ENCODE measurements at places on chromosomes 16 and 17.

- DNase-seq: no peak
These were observed 48.4 kb downstream of the SRCIN1 start for GRCh38 chr17:38557396-38557795.

DNA sequence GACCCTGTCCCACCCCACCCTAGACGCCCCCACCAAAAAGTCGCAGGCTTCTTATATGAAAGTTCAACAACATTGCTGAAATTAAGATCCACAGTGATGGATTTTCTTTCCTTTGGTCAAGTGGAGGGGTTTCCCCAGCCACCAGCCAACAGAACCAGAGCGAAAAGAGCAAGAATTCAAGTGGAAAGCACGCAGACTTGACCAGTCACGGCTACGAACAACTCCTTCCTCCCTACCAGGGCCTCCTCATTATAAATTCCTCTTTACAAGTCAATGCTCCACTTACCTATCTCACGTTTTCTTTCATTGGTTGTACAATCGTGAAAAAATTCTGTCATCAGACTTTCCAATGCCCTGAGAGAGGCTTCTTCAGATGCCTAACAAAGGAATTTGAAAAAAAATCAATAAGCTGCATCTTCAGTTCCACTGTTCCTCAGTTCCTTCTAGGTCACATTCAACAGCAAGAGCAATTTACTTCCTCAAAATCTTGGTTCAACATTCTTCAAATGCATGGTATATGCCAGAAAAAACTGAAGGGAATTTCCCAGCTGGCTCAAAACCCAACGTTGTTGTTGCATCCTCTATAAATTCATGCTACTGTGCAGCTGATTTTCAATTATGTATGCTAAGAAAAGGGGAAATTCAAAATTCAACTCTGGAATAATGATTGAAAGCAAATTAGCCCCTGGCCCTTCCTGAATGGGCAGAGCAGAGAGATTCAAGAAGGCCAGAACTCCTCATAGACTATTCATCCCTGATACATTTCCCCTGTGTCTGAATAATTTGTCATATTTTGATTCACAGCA is 30.9 kb downstream of the XPO6 start:
- DNase-seq: no peak

- DNase-seq: no peak
These were observed 14.8 kb downstream of the HDAC5 start for GRCh38 chr17:44108440-44109311.

DNA sequence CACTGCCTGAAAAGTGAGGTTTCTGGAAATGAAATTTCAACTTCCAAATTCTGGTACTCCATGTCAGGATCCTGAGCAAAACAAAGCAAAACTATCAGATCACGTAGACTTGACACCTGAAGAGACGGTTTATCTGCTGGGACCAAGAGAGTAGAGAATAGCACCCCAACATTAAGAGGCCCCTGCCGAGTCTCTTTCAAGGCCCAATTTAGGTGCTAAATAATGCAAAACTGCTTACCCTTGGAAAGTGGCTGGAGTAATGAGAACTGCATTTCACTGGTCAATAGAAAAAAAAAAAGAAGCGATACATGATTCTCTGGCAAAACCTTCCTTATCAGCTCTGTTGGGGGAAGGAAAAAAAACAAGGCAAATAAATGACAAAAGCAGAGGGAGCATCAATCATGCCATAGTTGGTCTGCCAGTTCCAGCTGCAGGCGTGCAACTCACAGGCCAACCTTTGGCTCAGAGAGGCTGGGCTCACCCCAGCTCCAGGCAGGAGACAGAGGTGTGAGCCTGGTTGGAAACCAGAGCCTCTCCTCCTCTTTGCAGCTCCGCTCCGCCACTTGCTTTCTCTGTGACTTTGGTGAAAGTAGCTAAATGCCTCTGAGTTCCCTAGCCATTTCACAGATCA is 595.2 kb downstream of the TOX3 start:
- DNase-seq: no peak

DNA sequence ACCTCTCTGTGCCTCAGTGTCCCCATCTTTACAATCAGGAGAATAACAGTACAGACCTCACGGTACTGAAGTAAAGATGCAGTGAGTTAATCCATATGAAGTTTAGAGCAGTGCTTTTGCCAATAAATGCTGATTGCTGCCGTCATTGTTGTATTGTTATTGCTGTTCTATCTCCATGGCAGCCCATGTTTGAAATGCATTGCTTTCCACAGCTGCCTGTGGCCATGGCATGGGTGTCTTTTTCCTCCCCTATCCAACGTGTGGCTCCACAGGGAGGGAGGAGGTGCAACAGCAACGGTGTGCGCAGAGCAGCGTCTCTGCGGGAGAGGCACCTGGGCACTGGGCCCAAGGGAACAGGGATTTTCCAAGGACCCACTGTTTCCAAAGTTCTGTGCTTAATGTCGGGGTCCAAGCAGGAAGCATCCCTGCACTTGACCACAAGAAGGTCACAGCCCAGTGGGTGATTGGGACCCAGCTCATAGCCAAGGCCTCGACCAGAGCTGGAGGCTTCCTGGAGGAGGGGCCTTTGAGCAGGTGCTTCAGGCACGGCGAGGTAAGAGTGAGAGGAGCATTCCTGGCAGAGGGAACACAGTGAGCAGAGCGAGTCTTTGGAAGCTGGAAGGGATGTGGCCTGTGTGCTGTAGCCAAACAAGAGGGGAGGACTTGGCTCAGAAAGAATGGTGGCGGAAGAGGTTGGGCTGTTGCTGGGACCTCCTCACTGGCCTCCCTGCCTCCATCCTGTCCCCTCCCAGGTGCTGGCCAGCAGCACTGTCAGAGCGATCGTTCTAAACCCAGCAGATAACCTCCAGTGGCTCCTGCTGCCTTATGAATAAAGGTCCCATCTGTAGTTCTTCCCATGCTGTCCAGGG is 3.9 kb downstream of the RAI1 start:
- no peak for DNase-seq

GRCh38 chr16:2791174-2791573 is 3.8 kb upstream of the PRSS33 start:
- DNase-seq: no peak

- DNase-seq: no peak
These were observed 727 bp downstream of the CORO7 start for GRCh38 chr16:4415538-4416199.

GRCh38 chr16:4601036-4601863 is 13.4 kb downstream of the UBALD1 start:
- DNase-seq: no peak

- no peak for DNase-seq
These were observed 240.7 kb downstream of the ZFHX3 start for GRCh38 chr16:72807245-72807644.

- no peak for DNase-seq
These were observed 54.8 kb downstream of the VAC14 start for GRCh38 chr16:70746040-70746707.

GRCh38 chr17:53462393-53462811 is 360.3 kb upstream of the KIF2B start:
- DNase-seq: no peak

- no peak for DNase-seq
These were observed 41.3 kb upstream of the ZCCHC14 start for GRCh38 chr16:87534030-87534653.

- no peak for DNase-seq
These were observed 426.2 kb upstream of the EEF2KMT start for GRCh38 chr16:5523829-5524228.

- no peak for DNase-seq
These were observed 5.9 kb upstream of the NUDT16L1 start for GRCh38 chr16:4687416-4687815.

DNA sequence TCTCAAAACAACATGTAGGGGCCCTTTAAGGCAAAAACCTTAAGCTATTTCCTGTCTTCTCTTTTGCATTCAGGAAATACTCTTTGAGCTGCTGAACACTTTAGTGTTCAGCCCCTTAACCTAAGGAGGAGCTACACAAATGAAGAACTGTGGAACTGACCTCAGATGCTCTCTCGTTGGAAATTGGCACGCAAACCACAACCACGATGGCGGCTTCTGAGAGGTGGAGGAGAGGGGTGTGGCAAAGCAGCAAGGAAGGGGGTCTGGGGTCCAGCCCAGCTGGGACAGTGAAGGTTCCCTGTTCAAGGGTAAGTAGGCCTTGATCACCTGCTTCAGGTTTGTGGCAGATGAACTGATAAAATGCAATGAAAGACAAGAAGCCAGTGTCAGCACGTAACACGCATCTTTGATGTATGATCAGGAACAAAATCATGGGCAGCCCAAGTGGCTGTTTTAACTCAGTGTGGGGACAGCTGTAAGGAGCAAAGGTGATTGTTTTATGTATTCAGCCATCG is 291.6 kb upstream of the TNRC6C start:
- no peak for DNase-seq

GRCh38 chr17:32894245-32894644 is 17.3 kb upstream of the MYO1D start:
- no peak for DNase-seq

DNA sequence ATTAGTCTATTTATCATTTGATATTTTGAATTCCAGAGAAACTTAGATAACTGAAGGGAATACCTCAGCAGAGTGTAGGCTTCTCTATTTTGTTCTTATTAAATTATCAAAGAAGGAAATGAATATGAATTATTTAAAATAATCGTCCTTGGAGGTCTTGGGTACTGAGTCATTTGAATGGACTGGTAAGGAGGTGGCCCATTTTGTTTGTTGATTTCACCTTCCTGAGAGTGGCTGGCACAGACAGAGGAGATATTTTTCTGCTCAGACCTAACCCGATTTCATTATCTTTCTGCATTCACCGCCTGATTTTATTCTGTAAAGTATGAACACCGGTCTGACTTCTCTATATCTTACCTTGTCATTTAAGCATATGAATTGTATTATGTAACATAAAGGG is 88.0 kb downstream of the USP22 start:
- no peak for DNase-seq

GRCh38 chr17:52227926-52228325 is 69.4 kb upstream of the CA10 start:
- DNase-seq: no peak

GRCh38 chr16:72884573-72884972 is 163.4 kb downstream of the ZFHX3 start:
- no peak for DNase-seq

DNA sequence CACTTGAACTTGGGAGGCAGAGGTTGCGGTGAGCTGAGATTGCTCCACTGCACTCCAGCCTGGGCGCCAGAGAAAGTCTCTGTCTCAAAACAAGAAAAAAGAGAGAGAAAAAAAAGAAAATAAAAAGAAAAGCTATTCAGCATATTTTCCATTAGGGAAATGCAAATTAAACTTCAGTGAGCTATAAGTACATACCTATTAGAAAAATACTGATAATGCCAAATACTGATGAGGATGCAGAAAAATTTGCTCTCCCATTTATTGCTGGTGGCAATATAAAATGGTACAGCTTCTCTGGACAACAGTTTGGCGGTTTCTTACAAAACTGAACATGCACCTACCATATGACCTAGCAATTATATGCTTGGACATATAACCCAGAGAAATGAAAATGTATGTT is 9.8 kb downstream of the KRT10 start:
- no peak for DNase-seq

- DNase-seq: no peak
These were observed 303.0 kb upstream of the IRX5 start for GRCh38 chr16:54627616-54628015.

DNA sequence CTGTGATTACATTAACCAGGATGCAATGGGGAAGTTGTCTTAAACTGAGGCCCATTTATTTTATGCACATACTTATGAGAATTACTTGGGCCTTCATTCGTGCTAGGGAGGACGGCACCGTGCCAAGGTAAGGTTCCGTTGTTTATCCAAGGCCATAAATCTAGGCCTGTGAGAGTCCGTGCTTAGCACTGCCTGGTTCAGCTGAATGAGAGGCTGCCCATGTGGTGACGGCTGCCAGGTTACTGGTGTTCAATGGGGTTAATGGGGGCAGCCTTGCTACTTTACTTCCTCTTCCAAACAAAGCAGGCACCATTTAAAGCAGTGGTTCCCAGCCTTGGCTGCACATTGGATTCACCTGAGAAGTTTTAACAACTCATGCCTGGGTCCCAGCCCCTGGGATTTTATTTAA is 135.1 kb upstream of the NOL11 start:
- DNase-seq: no peak

GRCh38 chr16:30615358-30616091 is 5.3 kb upstream of the ZNF689 start:
- DNase-seq: peak; percentile 54

DNA sequence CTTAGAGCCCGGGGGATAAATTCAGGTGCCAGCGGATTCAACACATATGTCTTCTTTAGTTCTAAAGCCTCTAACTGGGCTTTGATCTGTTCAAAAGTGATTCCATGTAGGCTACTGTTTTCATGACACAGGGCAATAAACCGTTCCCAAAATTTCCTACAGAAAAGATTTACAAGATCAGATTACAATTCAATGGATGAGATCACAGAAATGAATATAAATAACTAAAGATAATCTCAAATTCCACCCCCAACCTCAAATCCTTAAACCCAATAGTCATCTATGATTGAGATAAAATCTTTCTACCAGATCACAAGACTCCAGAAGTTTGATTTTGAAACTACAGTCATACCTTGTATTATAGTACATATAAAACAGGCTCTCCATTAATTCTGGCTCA is 84.3 kb downstream of the CACNG1 start:
- no peak for DNase-seq

- DNase-seq: no peak
These were observed 480 bp downstream of the TXNL4B start for GRCh38 chr16:72092832-72093447.

DNA sequence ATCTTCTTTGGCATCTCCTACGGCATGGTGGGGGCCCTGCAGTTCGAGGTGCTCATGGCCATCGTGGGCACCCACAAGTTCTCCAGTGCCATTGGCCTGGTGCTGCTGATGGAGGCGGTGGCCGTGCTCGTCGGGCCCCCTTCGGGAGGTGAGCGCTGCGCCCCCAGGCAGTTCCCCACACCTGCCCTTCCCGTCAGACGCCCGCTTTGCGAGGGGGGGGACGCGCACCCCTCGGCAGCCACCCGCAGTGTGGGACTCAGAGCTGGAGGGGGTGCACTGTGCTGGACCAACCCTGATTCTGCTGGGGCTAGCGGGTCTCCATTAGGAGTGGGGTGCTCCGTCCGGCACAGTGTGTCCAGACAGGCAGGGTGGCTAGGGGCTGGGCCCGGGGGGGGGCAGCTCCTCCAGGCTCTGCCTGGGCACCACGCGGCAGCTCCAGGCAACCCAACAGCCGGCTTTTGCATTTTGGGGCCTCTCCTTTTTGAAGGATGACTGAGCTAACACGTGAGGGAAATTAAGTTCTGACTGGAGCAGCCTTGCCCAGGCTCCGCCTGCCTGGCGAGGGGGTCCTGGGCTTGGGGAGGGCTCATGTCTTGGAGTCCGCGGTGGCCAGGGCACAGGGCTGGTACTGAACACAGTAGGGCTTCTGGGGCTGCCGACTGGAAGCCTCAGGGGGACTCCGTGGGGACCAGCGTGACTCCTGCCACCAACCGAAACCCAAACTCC is 9.1 kb downstream of the SLC16A3 start:
- DNase-seq: no peak

GRCh38 chr16:46607529-46607928 is 13.7 kb downstream of the SHCBP1 start:
- no peak for DNase-seq

DNA sequence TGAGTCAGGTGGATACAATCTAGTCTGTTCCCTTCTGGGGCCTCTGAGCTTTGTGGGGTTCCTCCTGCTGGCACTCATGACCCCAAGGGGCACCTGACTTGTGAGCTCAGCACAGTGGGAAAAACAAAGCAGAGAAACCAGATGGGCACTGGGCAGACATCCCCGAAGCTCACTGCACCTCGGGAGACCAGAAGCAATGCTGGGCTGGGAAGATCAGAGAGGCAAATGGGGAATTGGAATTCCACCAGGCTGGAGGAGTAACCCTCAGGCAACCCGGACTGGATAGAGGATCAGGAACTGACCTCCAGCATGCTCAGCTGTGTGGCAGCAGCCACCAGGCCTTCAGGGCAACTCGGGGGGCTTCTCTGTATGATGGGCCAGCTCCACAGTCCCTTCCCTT is 50.3 kb downstream of the ABCC12 start:
- no peak for DNase-seq

All from neural crest cell (in vitro differentiated cells).